ENCODE measurements at places on chromosomes 2 and 18. TPM values are rescaled to one million over a fixed set of nuclear protein-coding genes. Genes with fewer than 3 reads are reported as not detected.

DYTN gene
- total RNA-seq, result not detected

UGT1A1 gene
- 1.5 TPM for total RNA-seq

MYO7B gene
- total RNA-seq, result not detected

FIGN gene
- 1.4 TPM for total RNA-seq

RBKS gene
- total RNA-seq, result 0.90 TPM

COMMD1 gene
- total RNA-seq, result 30.5 TPM

UGT1A3 gene
- total RNA-seq, result not detected

DNA sequence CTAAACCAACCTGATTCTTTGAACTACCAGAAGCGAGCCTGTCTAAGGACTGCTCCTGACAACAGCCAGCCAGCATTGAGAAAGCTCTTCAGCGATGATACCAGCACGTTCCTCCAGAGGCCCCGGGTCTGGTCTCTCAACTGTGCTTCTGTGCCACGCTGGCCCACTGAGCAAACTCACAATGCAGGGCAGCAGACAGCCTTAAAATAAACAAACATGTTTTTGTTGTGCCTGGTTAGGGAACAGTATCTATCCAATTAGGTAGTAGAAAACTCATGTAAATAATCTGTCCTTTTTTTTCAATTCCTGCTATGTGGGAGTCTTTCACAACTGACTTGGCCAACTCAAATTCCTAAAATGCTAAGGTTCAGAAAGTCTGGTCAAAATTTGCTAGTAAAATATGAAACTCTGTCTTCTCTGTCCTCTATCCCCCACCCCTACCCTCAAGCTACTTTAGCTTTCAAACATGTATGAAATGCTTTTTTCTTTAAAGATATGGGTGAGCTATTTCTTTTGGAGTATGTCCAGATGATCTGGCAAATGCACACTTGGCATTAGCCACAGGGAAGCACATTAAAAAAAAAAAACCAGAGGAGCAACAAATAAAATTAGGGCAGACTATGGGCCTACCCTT, 21.4 kb upstream of the EML4 start:
- no peak for DNase-seq

DNA sequence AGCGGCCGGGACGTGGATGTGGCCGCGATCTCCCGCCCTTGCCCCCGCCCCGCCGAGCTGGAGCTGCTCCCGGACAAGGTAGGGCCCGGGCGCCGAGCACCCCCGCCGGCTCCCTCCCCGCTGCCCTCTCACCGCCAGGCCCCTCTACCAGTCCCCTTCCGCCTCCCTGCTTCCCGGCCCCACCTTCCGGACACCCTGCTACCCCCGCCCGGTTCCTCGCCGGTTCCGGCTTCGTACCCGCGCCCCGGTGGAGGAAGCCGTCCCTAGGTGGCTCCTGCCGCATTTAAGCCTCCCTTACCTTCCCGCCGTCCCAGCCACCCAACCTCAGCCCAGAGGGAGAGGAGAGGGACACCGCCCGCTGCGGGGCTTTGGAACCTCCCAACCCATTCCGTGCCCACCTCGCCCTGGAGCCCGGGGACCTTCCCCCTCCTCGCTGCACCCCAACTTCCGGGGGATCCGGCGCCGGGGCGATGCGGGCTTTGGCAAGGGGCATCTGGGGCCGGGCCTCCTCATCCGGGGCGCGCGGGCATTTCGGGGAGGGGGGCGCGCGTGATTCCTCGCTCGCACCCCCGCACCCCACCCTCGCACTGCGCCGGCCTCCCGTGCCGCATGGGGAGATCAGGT, 475 bp downstream of the B3GNT2 start:
- DNase-seq, result peak; percentile 15

DNA sequence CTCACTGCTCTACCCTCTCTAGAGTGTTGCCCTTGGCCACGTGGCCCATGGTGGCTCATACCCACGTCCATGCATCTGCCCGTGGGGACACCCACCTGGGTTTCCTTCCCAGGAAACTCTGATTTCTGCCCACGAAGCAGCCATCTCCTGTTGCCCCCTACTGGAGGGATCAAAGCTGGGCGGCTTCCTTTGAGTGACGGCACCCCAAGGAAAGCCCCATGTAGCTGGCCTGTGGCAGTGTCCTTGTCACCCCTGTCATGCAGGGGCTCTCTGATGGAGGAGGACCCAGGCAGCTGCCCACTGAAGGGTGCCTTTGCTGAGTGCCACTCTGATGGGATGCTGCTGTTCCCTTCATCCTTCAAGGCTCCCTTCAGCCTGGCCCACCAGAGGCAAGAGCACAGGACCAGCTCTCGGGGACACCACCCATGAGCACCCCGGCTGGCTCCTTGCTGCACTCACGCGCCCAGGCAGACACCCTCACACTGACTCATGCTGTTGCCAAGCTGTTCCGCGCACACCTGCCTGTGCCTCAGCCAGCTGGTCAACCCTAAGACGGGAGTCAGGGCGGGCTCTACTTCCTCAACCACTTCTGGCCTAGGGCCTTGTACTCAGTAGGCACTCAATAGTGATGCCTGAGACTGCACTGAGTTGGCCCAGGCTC, 101.1 kb downstream of the CTIF start:
- DNase-seq, result no peak

DNA sequence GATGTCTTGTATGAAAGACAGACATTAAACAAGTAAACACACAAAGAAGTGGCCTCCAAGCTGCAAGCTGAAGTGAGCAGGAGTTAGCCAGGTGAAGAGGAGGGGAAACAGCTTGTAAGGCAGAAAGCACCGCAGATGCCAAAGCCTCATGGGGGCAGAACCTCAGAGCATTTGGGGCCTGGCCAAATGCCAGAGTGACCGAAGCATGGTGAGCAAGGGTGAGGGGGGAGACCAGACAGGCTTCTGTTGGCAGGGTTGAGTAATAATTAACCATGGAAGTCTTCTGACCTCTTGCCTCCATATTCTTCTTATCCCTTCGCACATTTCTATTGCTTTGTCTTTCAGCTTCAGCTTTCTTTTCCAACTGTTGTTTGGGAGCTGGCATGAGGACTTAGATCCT, 5.6 kb downstream of the QPCT start:
- DNase-seq, result no peak

DNA sequence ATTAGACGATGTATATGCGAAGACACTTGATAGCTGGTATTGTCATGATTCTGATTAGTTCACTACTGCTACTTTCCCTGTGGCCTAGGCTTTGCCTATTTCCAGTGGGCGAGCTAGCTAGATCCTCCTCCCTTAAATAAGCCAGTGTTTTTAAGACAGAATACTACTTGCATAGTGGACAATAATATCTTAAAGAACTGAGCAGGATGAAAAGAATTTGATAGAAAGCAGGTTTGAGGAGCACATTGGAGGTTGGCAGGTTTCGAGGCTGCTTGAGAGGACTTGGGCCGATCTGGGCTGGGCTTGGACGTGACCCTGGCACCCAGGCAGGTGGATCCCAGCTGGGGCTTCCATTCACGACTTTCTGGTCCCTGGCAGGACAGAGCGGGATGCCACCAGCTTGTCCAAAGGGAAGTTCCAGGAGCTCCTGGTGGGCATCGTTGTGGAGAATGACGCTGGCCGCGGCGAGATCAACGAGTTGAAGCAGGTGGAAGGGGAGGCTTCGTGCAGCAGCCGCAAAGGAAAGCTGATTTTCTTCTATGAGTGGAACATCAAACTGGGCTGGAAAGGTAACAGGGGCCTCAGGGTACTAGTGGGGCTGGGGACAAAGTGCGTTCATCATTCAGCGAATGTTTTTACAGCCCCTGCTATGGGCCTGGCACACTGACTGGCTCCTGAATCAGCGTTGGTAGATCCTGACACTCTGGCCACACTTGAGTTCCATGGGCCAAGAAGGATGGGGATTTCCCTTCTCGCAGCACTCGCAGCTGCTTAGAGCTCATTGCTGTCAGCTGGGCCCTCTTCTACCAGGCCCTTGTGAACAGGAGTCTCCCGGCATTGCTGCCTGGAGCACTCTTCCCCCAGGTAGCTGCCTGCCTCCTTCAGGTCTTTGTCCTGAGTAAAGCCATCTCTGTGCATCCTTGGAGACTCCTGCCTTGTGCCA, 16.9 kb downstream of the C2orf74 start:
- peak; percentile 23 for DNase-seq

DNA sequence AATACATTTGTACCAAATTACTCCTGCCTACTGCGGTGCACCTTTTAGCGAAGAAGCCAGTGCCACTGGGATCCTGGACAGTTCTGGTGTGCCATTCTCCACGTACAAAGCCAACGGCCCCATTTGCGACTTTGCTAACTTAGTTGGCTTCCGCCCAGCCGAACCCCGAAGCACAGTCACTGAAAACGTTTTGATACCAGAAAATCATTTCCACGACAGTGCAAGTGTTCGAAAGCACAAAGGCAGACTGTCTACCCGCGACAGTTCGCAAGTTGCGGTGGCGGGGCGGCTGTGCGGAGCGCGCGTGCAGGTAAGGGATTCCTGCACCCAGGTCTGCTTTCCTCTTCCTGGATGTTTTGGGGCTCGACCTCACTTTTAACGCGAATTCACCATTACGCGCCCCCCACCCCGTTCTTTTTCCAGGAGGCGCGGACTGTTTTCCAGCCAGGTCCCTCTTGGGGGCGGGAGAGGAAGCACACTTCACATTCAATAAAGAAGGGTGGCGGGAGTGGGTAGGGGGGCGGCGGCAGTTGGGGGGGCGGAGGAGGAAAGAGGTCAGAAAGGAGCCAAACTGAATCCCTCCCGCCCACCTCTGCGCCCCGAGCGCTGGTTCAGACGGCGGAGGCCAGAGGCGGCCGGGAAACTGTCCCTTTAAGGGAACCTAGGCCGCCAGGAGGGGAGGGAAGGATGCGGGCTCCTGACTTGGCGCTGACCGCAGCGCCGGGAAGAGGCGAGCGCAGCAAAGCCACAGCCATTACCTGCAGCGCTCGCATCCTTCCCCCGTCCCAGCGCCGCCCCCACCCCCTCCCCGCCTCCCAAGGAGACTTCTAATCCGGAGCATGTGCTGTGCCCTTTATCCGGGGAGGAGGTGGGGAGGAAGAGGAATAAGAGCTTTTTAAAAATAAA, 107.4 kb upstream of the KCTD1 start:
- DNase-seq, result peak; percentile 38

DNA sequence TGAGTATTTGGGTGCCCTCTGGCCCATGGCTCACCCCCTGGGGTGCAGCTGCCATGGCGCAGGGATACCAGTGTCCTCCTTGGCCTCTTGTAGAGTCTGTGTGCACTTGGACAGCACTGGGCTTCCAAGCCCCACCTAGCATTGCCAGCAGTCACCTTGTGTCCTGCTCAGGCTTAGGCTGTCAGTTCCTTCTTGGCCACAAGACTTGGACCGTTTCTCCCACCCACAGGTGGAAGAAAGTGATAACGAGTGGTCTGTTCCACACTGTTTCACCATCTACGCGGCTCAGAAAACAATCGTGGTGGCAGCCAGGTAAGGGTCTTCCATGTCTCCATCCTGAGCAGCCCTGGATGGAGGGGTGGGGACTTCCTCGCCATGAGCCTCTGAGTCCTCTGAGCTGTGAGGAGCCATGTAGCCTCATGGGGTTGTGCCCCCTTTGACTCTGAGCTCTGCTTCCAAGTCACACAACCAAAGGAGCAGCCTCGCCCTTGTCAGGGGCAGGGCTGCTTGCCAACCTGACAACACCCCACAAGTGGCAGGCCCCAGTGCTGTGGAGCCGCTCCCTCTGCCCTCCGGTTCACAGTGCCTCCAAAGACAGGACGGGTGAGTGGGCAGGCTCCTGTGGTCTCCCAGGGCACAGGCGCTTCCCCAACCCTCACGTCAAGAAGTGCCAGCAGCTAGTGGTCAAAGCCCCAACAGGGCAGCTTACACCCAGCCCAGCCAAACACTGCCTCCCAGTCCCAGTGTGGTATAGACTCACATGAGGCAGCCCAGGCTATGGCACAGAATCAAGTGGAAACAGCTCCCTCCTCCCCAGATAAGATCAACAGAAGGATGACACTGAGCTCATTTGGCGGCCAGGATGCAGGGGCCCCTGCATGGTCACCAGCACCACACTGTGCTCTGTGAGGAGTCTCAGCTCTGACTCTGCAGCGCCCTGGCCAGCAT, 18.4 kb downstream of the STK25 start:
- DNase-seq, result no peak

- DNase-seq, result no peak
Measured at GRCh38 chr18:21830532-21830931, 89.9 kb downstream of the MIB1 start.

DNA sequence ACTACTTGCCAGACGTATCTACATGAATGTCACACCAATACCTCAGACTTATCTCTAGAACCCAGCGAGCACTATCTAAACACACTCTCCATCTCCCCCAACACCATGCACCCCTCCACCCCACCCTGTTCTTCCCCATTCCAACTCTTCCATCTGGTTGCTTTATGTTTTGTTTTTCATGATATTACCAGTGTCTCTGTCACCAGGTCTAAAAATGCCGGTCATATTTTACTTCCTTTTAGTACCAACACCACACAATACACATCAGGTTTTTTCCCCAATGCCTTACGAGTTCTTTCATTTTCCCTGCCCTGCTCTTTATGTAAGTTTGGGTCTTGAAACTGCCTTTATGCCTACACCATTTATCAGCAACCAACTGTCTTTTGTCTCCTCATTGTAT, 10.2 kb upstream of the ITGA4 start:
- DNase-seq, result no peak
